ENCODE measurements at places on chromosomes 11 and 22. TPM values are rescaled to one million over a fixed set of nuclear protein-coding genes. Genes with fewer than 3 reads are reported as not detected.

MOV10L1 gene
- total RNA-seq = 0.17 TPM

LAMTOR1 gene
- 129 TPM for total RNA-seq

ANKK1 gene
- not detected for total RNA-seq

IFITM2 gene
- 151 TPM for total RNA-seq

- H3K27ac ChIP-seq = no peak overlapping the region
- no peak overlapping the region for H3K4me3 ChIP-seq
- DNase-seq = no peak
- no peaks in the 10 kb centered on the region for H3K4me1 ChIP-seq
Measured at GRCh38 chr22:47605441-47605840, 843.0 kb downstream of the TBC1D22A start.

GRCh38 chr11:130623670-130624668 lies 175.5 kb downstream of the ADAMTS15 start:
- H3K27ac ChIP-seq = no peak overlapping the region
- no peak overlapping the region for H3K4me3 ChIP-seq
- no peak for DNase-seq
- H3K4me1 ChIP-seq = no peaks in the 10 kb centered on the region
- no peaks in the 10 kb centered on the region for H3K27me3 ChIP-seq
- H3K36me3 ChIP-seq = no peaks in the 10 kb centered on the region

GRCh38 chr11:94602430-94603372 lies 35.5 kb downstream of the PIWIL4 start:
- H3K27me3 ChIP-seq = no peaks in the 10 kb centered on the region
- peak overlapping the region; percentile 11 for H3K4me3 ChIP-seq
- H3K36me3 ChIP-seq = no peaks in the 10 kb centered on the region
- H3K27ac ChIP-seq = no peak overlapping the region

DNA sequence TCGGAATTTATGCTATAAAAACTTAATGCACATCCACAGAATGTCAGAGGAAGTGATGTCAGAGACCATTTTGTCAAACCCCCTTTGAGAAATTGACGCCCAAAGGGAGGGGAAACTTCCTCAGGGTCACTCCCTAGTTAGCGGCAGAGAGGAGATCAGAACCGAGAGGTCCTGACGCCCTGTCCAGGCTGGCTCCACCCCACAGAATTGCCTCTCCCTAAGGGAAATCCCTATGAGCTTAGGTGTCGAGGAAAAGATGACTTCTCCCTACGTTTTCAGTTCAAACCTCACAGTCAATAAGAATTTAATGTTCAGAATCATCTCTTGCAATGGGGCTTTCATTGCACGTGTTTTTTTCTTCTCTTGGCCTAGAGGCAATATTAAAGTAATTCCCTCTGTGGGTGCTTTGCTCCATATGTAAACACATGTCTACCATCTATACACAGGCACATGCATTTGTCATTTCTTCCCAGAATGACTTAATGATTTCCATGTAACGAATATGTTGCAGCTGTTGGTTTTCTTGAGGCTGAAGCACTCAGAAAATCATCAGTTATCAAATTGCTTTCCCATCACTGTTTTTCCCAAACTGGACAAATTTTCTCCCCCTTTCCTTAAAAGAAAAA lies 148.7 kb upstream of the TIMP3 start:
- no peaks in the 10 kb centered on the region for H3K4me1 ChIP-seq
- H3K36me3 ChIP-seq = no peaks in the 10 kb centered on the region
- H3K4me3 ChIP-seq = no peak overlapping the region
- DNase-seq = no peak
- H3K27ac ChIP-seq = no peak overlapping the region

All from adrenal gland (tissue), 19 donors.